Activated T-helper 2 cell treated with anti-CD3 and anti-CD28 coated beads, Interferon-gamma antibody, Interleukin-2, Interleukin-4, amounts not matched to agents 10 μg/mL and 5 μg/mL and 100 μg/mL, durations not matched to agents 14 hours and 24 hours and 36 hours (primary cell): ENCODE measurements at places on chromosomes 3 and 15. TPM values are rescaled to one million over a fixed set of nuclear protein-coding genes. Genes with fewer than 3 reads are reported as not detected.

The KCNH8 gene
- total RNA-seq = not detected in 2 replicates

The CX3CR1 gene
- total RNA-seq = 0.48 and 0.52 TPM in 2 replicates

The IMPG2 gene
- 0.05 and 0.09 TPM in 2 replicates for total RNA-seq

The COL6A5 gene
- not detected in 2 replicates for total RNA-seq

The PTH1R gene
- total RNA-seq = not detected in 2 replicates

The NDN gene
- total RNA-seq = 4.3 and 4.8 TPM in 2 replicates

The FAM107A gene
- total RNA-seq = not detected in 2 replicates

The CHDH gene
- 10.7 and 12.0 TPM in 2 replicates for total RNA-seq

The ARGFX gene
- not detected in 2 replicates for total RNA-seq

The PPM1L gene
- total RNA-seq = 2.6 and 2.9 TPM in 2 replicates

The CLDN16 gene
- not detected in 2 replicates for total RNA-seq

The GRM2 gene
- total RNA-seq = 0.23 and 0.27 TPM in 2 replicates

The CFAP100 gene
- total RNA-seq = not detected in 2 replicates

The NR1I2 gene
- 0.11 TPM in 2 replicates for total RNA-seq

GRCh38 chr3:173225351-173225750 lies 84.3 kb upstream of the SPATA16 start:
- H3K36me3 ChIP-seq = no peaks in the 10 kb centered on the region
- no peak overlapping the region for H3K27ac ChIP-seq
- no peak for DNase-seq
- no peak overlapping the region for H3K4me3 ChIP-seq

- DNase-seq = no peak
- H3K4me1 ChIP-seq = peaks cover 3% of the 10 kb centered on the region
- no peak overlapping the region for H3K27ac ChIP-seq
- H3K36me3 ChIP-seq = no peaks in the 10 kb centered on the region
- H3K27me3 ChIP-seq = no peaks in the 10 kb centered on the region
- no peak overlapping the region for H3K4me3 ChIP-seq
Observed at GRCh38 chr3:66256806-66257205, 36.0 kb downstream of the SLC25A26 start.

DNA sequence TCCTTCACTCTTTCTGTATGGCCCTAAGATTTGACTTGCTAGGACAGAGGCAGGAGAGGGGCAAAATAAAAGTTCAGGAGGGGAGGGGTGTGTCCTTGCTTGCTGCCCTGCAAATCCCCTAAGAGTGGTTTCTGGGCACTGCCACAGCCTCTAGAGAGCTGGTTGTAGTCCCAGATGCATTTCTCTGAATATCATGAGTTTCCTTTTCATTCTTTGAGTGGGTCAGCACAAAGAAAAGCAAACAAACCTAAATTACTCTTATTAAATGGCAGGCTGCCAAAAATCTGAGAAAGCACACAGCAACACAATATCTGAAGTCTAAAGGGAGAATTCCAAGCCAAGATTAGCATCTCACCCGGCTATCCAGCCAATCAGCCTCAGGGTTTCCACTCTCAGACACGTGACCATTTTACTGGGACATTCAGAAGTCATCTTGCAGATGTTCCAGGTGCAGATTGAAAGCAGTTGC lies 919.3 kb downstream of the TUSC7 start:
- no peaks in the 10 kb centered on the region for H3K4me1 ChIP-seq
- no peak for DNase-seq
- no peak overlapping the region for H3K4me3 ChIP-seq
- no peaks in the 10 kb centered on the region for H3K27me3 ChIP-seq

DNA sequence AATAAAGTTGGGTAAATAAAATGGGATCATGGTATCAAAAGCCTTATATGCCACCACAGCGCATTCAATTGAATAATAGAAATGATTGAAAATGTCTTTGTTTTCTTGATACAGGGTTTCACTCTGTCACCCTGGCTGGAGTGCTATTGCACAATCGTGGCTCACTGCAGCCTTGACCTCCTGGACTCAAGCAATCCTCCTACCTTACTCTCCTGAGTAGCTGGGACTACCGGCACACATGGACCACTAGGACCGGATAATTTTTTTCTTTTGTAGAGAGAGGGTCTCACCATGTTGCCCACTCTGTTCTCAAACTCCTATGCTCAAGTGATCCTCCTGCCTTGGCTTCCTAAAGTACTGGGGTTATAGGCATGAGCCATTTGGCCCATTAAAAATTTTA lies 33.8 kb upstream of the BBX start:
- peaks cover 32% of the 10 kb centered on the region for H3K27me3 ChIP-seq
- H3K4me1 ChIP-seq = peaks cover 1% of the 10 kb centered on the region
- no peaks in the 10 kb centered on the region for H3K36me3 ChIP-seq
- H3K27ac ChIP-seq = no peak overlapping the region

GRCh38 chr3:117537949-117538348 lies 828.4 kb downstream of the TUSC7 start:
- H3K27me3 ChIP-seq = no peaks in the 10 kb centered on the region
- no peak for DNase-seq
- no peaks in the 10 kb centered on the region for H3K4me1 ChIP-seq
- no peaks in the 10 kb centered on the region for H3K36me3 ChIP-seq

- DNase-seq = no peak
- no peak overlapping the region for H3K27ac ChIP-seq
- H3K27me3 ChIP-seq = no peaks in the 10 kb centered on the region
- H3K4me1 ChIP-seq = peaks cover 16% of the 10 kb centered on the region
- H3K36me3 ChIP-seq = peaks cover 53% of the 10 kb centered on the region
Observed at GRCh38 chr3:138230525-138230924, 43.4 kb downstream of the ARMC8 start.

DNA sequence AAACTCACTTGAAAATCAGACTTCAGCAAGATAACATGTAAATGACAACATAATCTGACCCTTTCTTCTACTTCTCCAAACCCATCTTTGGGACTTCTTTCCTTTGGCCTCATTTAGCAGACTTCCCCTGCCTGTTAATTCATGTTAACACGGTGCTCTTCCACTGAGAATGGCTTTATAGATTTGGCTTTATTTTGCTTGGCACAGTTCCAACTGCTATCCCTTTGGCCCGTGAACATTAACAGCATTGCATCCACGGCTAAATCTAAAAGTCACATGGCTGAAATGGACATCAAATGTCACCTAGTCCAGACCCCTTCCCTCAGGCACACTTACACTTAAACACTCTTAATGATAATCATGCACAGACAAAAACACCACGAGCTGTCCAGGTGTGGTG lies 3.8 kb downstream of the ZMAT3 start:
- peaks cover 26% of the 10 kb centered on the region for H3K36me3 ChIP-seq
- no peak for DNase-seq
- no peak overlapping the region for H3K4me3 ChIP-seq
- no peaks in the 10 kb centered on the region for H3K27me3 ChIP-seq

DNA sequence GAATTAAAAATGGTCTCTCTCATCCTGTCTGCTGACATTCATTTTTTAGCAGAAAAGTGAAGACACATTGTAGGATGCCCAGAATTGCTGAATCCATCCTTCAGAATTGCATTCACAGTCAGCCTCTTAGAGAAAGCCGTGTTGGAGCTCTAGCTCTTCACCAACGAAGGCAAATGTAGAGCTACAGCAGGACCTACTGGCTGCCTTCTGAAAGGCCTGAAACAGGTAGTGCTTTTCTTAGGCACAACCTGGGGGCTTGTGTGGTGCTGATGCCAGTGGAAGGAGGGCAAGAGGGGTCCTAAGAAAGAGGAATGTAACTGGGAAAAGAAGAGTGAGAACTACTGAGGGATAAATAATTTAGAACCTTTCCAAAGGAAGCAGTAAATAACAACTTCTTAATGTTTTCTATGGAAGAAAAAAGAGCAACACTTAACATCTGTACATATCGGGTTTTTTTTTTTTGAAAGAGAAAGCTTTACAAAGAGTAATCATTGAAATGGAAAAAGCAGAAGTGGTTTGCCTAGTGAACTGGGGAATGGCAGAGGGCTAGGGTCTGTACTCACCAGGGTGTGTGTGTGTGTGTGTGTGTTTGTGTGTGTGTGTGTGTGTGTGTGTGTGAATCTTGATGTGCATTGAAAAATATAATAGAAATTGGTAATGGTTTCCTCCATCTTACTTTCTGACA lies 297.8 kb downstream of the SATB1 start:
- H3K4me1 ChIP-seq = peaks cover 9% of the 10 kb centered on the region
- no peak for DNase-seq
- peaks cover 1% of the 10 kb centered on the region for H3K27me3 ChIP-seq
- no peak overlapping the region for H3K4me3 ChIP-seq
- H3K27ac ChIP-seq = no peak overlapping the region

DNA sequence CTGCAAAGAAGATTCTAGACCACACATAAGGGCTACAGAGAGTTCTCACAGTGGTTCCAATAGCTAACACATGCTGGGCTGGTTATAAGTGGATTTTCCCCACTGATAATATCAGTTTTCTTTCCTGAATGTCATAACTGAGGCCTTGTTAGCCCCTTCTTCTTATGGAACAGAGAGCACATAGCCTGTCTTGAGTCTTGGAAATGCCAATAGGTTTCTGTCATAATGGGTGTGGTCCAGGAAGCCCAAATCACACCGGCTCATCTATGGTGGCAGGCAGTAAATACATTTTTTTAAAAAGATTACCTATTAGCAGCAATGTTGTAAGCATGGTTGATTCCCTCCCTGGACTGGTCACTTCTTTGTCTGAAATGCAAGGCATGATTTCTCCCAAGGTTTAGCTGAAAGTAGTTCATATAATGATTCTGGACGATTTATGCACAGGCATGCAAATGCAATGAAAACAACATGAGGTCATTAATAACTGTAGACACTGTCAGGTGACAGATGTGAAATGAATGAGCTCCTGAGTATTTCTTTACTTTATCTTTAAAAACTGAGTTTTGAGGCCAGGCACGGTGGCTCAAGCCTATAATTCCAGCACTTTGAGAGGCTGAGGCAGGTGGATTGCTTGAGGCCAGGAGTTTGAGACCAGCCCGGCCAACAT lies 67.2 kb upstream of the ATP2C1 start:
- H3K4me3 ChIP-seq = no peak overlapping the region
- DNase-seq = no peak
- H3K27ac ChIP-seq = no peak overlapping the region

DNA sequence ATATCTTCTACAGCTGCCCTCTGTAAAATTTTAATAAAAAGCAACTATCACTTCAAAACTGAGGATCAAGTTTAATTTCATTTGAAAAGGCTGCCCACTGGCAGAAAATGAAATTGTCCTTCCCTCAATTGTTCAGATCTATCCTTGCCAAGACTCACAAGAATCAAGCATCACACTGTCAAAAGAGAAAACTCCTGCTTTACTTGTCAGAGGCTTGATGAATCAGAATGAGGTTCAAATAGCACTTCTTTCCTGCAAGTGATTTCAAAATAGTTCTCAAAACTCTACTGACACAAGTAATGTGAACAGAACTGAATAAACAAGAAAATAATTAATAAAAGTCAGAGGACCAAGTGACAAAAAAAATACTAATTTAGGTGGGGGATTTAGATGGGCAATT lies 70.6 kb downstream of the GOLIM4 start:
- H3K27me3 ChIP-seq = no peaks in the 10 kb centered on the region
- H3K4me3 ChIP-seq = peak overlapping the region; percentile 47
- peak overlapping the region; percentile 97 for H3K27ac ChIP-seq
- H3K36me3 ChIP-seq = peaks cover 73% of the 10 kb centered on the region

GRCh38 chr3:105490045-105490444 lies 123.3 kb downstream of the ALCAM start:
- H3K27me3 ChIP-seq = no peaks in the 10 kb centered on the region
- DNase-seq = no peak
- H3K27ac ChIP-seq = no peak overlapping the region
- no peak overlapping the region for H3K4me3 ChIP-seq

GRCh38 chr15:61169275-61169903 lies 59.7 kb downstream of the RORA start:
- H3K27ac ChIP-seq = peak overlapping the region; percentile 34
- no peaks in the 10 kb centered on the region for H3K36me3 ChIP-seq
- peaks cover 10% of the 10 kb centered on the region for H3K27me3 ChIP-seq

DNA sequence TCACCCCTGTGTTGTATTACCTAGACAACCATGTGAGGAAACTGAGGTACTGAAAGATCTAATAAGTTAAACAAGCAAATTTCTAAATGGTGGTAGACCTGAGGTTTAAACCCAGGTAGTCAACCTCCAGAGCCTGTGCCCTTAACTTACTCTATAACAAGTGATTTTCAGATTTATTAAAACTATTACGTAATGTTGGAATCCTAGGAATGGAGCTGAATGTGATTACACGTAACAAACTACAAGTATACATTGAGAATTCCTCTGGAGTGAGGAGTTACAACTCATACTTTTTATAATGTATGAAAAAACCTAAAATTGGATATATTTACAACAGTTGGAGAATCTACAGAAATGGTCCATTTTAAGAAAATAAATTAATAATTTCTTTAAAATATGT lies 18.0 kb downstream of the FAM98B start:
- no peaks in the 10 kb centered on the region for H3K27me3 ChIP-seq
- no peak for DNase-seq
- peaks cover 4% of the 10 kb centered on the region for H3K4me1 ChIP-seq
- no peak overlapping the region for H3K4me3 ChIP-seq

- no peaks in the 10 kb centered on the region for H3K36me3 ChIP-seq
- H3K27ac ChIP-seq = no peak overlapping the region
- no peaks in the 10 kb centered on the region for H3K4me1 ChIP-seq
Observed at GRCh38 chr15:77865701-77866100, 211.8 kb downstream of the TBC1D2B start.

GRCh38 chr3:124676236-124676635 lies 54.0 kb upstream of the UMPS start:
- no peak overlapping the region for H3K4me3 ChIP-seq

- H3K27ac ChIP-seq = no peak overlapping the region
- H3K4me1 ChIP-seq = peaks cover 47% of the 10 kb centered on the region
- H3K4me3 ChIP-seq = no peak overlapping the region
Observed at GRCh38 chr3:119300991-119301391, 6.8 kb downstream of the ARHGAP31 start.

DNA sequence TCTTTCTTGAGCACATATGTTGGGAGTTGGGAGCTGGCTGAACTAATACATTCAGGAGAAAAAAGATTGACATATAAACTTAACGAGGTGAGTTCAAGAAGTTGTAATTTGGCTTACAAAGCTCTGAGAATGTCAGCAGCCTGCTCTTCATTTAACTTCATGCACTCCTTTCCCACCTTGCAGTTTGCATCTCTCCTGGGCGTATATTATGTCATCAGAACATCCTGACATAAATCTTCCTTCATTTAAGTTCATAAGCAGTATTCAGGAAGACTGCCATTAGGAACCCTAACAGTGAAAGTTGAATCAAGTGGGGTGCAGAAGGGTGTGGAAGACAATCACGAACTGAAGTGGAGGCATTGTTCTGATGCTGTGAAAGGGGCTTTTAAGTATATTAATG lies 288.1 kb downstream of the ARPP21 start:
- H3K4me1 ChIP-seq = no peaks in the 10 kb centered on the region
- no peaks in the 10 kb centered on the region for H3K27me3 ChIP-seq
- H3K36me3 ChIP-seq = no peaks in the 10 kb centered on the region
- no peak overlapping the region for H3K4me3 ChIP-seq
- DNase-seq = no peak

GRCh38 chr3:186742618-186743380 lies 25.6 kb downstream of the KNG1 start:
- no peak for DNase-seq
- H3K4me3 ChIP-seq = no peak overlapping the region

- no peak overlapping the region for H3K4me3 ChIP-seq
- no peak for DNase-seq
- H3K27me3 ChIP-seq = peaks cover 27% of the 10 kb centered on the region
- H3K36me3 ChIP-seq = no peaks in the 10 kb centered on the region
- peaks cover 5% of the 10 kb centered on the region for H3K4me1 ChIP-seq
Observed at GRCh38 chr3:37753428-37753827, 108.3 kb upstream of the CTDSPL start.

GRCh38 chr15:71468715-71469114 lies 341.6 kb upstream of the NR2E3 start:
- no peak overlapping the region for H3K27ac ChIP-seq
- no peak overlapping the region for H3K4me3 ChIP-seq
- peaks cover 6% of the 10 kb centered on the region for H3K4me1 ChIP-seq
- no peak for DNase-seq
- no peaks in the 10 kb centered on the region for H3K36me3 ChIP-seq
